Fibroblast of pulmonary artery (primary cell): ENCODE measurements at places on chromosomes 1 and 21.

GRCh38 chr1:169491845-169492281 lies 6.1 kb upstream of the SLC19A2 start:
- DNase-seq = no peak

DNA sequence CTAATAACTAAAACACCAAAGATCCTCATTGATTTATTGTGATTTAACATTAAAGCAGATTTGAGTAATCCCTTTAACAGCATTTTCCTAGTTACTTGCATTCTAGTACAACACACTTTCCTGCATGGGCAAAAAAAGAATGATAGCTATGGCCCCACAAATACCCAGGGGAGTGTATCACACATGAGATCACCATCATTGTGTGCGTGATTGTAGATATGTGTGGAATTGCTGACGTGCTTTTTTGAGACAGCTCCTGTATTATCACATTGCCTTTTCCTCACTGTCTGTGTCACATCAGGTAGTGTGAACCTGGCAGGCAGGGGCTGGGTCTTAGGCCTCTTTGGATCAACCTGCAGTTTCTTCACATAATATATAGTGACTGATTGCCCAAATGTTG lies 48.5 kb upstream of the SAMD13 start:
- peak; percentile 52 for DNase-seq

- no peak for DNase-seq
Observed at GRCh38 chr1:20819818-20820217, 32.7 kb upstream of the HP1BP3 start.

DNA sequence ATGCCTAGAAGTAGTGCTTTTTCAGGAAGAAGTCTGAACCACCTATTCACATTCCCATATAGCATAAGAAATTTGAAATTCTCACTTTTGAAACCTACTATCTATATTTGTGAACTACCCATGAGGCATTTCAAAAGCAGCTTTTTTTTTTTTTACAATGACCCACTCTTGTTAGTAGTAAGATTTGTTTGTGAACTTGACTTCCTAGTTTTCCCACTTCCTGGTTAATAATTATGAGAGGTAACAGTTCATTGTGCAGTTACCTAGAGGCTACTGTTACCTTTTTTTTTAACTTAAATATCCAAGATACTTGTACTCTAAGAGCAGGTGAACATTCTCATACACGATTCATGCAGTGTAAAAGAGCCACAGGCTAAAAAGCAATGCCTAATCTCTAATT lies 371.7 kb upstream of the ADGRL2 start:
- DNase-seq = no peak

DNA sequence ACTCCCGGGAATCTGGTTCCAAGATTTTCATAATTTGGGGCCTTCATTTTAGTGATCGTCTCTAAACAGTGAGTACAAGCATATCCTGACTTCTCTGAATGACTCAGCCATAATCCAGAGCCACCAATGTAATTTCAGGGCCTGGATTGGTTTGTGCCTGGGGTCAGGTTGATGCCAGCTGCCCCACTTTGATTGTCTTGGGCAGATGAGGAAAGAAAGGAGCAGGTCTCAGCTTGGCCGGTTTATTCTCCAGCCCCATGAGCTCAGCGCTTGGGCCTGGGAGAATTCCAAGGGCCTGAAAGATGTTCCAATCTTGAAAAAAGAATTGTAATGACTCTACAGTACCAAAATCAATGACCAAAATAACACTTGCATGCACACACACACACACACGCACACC lies 71.2 kb upstream of the ECE1 start:
- DNase-seq = no peak

GRCh38 chr1:224786533-224787250 lies 142.8 kb upstream of the DNAH14 start:
- DNase-seq = no peak
